ENCODE measurements at places on chromosomes 1 and 21.

DNA sequence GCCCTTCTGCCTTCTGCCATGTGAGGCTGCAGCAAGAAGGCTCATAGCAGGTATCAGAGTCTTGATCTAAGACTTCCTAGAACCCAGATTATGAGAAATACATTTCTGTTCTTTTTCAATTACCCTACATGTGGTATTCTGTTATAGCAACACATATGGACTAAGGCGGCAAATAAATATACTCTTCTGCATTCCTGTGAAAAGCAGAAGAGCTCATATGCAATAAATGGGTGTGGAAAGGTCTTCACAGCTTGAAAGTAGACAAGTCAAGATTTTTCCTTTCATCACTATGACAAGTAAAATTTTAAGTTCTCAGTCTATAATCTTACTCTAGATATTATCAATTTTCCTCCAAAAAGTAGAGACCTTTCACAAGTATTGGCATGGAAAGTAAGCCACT lies 36.6 kb downstream of the TNFSF18 start:
- DNase-seq, result no peak

- DNase-seq, result no peak
Observed at GRCh38 chr21:42654179-42654912, 925 bp downstream of the PDE9A start.

DNA sequence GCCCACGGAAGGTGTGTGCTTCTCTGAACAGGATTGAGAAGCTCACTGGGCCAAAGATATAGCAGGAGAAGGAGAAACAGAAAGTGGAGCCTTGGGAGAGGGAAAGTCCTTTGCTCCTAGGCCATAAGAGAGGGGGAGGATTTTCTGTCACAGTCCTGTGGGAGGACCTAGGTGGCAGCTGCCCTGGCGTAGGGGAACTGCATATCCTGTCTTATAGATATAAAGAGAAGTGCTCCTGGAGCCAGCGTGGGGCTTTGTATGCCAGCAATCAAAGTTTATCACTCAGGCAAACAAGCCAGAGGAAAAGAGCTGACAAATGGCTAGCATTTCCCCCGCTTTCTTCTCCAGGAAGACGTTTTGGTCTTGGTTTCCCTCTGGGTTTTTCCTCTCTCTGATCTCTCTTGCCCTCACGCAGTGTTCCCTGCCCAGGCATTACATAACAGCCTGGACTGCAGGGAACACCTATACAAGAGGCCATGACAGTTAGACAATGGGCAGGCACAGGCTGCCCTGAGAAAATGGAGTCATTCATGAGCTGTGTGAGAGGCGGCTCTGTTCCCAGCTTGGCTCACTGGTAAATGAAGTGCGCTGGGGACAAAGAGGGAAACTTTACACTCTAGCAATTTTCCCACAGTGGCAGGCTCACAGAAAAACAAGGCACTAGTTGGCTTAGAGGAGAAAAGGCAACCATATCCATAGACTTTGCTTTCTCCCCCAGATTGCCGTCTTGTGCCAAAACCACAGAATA lies 52.5 kb upstream of the ZNF648 start:
- DNase-seq, result no peak

DNA sequence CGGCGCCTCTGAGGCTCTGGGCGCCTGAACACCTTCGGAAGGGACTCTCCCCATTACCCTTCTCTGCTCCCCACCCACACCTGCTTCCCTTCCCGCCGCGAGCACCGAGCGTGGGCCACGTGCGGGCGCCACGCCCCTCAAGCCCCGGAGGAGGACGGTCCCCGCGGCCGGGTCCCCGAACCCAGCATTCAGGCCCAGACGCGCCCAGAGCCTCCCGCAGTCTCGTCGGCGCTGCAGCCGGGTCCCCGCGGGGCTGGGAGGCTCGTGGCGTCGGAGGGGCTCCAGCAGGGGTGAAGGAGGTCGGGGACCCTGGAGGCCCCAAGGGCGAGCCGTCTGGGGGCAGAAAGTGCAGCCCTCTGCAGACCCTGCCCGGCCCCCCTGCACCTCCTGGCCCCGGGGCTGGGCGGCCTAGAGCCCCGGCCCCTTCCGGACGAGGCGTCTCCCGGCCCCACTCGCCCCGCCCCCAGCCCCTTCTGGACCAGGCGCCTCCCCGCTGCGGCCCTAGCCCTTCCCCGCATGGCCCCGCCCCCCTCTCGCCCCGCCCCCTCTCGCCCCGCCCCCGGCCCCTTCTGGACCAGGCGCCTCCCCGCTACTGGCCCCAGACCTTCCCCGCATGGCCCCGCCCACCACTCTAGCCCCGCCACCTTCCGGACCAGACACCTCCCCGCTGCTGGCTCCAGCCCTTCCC lies 378 bp upstream of the SMIM1 start:
- peak; percentile 54 for DNase-seq

- no peak for DNase-seq
Observed at GRCh38 chr1:117654493-117655219, 48.8 kb downstream of the TENT5C start.

- DNase-seq, result no peak
Observed at GRCh38 chr1:167463080-167463479, 55.2 kb downstream of the CD247 start.

DNA sequence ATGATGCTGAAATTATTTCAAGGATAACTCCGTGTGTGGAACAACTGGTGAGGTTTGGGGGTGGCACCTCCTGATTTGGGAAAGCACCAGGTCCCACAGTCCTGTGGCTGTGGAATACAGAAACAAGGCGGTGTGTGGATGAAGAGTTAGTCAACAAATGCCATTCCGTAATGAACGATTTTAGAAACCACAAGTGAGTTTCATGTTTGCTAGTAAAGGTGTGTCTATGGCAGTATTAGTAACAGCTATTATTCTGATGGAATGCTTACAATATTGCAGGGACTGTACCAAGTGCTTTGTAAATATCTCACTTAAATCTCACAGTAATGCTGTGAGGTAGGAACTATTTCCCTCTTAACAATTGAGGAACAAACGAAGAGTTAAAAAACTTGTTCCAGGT lies 53.8 kb downstream of the B3GALNT2 start:
- DNase-seq, result no peak

GRCh38 chr1:12052008-12052573 lies 11.0 kb upstream of the TNFRSF8 start:
- DNase-seq, result no peak

- DNase-seq, result no peak
Observed at GRCh38 chr1:180581635-180582039, 22.9 kb downstream of the OVAAL start.

- DNase-seq, result no peak
Observed at GRCh38 chr1:100382657-100383056, 30.4 kb downstream of the CDC14A start.

DNA sequence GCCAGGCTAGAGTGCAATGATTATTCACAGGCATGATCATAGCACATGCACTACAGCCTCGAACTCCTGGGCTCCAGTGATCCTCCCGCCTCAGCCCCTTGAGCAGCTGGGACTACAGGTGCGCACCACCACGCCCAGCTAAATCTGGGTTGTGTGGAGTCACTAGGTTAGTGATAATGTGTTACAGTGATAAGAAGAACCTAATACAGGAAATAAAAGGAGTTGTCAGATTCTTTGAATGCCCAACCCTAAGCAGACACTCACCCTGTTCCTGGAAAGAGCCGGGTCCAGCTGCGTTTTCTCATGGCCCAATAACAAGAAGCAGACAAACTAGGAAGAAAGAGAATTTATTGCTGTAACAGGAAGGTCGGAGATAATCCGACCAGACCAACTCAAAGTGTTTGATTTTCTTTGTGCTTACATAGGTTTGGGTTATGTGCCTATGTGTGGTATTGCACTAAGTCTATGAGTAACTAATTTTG lies 8.8 kb downstream of the IFNGR2 start:
- no peak for DNase-seq

Data from esophagus squamous epithelium (tissue), 5 donors.